Cerebellar nuclear complex (tissue), 1 donor: ENCODE measurements at places on chromosomes 5 and 9.

DNA sequence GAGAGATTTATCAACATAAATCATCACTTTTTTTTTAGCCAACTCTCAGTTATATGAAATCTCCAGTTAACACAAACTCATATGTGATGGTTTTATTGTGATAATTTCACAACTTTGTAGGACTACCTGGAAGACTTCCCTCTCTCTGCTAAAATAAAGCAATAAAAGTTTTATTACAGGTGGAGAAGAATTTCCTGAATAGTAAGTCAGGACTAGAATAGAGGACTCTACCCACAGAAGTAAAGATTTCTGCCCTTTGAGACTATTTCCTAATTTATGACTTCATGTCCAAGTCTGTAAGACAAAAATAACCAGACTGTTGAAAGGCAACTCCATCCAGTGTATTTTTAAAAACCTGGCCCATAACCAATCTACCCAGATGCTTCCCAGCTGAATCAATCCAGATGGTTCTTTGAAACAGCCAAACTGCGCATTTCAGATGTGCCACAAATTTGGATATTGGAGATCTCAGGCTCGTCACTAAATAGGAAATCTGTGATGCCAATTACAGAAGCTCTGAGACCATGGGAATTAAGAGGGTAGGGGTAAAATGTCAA, 234.0 kb upstream of the NMUR2 start:
- DNase-seq = no peak

- DNase-seq = no peak
Observed at GRCh38 chr5:96909003-96909402, 26.9 kb upstream of the LNPEP start.

- DNase-seq = no peak
Observed at GRCh38 chr5:146660376-146660960, 144.5 kb upstream of the GPR151 start.

DNA sequence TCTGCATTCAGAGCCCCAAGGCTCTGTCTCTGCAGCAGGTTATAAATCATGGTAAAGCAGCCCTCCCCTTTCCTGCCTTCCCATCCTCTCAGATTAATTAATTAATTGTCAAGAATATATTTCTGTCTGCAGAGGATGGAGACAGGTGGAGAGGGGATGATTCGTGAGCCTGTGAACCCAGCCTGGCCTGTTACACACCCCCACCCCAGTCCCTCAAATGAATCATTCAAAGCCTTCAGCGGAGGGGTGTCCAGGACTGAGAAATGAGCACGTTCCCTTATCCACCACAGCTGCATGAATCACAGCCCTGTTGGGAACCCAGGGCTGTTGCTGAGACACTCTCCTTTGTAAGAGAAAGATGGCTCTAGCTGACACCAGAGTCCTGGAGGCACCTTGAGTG, 56.0 kb downstream of the NIPAL4 start:
- no peak for DNase-seq

DNA sequence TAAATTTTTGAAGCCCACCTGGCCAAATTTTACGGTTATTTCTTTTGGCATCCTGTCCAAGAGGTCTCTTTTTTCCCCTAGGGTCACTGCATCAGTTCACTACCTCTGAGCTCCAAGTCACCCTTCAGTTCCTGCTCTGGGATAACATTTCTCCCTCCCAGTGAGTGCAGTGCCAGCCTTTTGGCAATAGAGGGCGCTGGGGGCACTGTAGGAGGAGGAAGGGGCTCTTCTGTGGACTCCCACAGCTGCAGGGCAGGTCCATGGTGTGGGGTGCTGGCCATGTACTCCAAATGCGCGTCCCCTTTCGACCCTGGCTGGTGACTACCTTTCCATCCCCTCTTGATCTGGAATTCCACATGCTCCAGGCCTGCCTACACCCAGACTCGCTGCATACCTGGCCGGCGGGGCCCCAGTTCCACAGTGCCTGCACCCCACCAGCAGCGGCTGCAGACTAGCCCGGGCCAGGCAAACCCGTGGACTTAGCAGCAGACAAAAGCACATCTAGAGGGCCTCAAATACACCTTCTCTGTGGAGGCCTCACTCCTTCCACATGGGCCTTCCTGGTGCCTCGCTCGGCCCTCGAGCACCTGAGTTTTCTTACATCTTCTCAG, 20.3 kb upstream of the NINJ1 start:
- DNase-seq = no peak

- no peak for DNase-seq
Observed at GRCh38 chr5:171494452-171495121, 75.1 kb downstream of the FGF18 start.

- no peak for DNase-seq
Observed at GRCh38 chr5:143054480-143054941, 284.3 kb downstream of the ARHGAP26 start.

- DNase-seq = no peak
Observed at GRCh38 chr9:126394802-126395201, 68.2 kb downstream of the MVB12B start.

- no peak for DNase-seq
Observed at GRCh38 chr5:132458226-132458560, 32.4 kb downstream of the IRF1 start.

DNA sequence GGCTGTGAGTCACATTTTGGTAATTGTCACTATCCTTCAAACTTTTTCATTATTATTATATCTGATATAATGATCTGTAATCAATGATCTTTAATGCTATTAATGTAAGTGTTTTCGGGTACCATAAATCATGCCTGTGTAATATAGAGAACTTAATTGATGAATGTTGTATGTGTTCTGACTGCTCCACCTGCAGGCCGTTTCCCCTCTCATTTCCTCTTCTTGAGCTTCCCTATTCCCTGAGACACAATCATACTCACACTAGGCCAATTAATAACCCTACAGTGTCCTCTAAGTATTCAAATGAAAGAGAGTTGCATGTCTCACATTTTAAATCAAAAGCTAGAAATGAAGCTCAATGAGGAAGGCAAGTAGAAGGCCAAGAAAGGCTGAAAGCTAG, 420.9 kb upstream of the SGCD start:
- DNase-seq = no peak

GRCh38 chr9:35103660-35104191, 795 bp upstream of the STOML2 start:
- no peak for DNase-seq

- no peak for DNase-seq
Observed at GRCh38 chr5:40089269-40089668, 590.4 kb upstream of the PTGER4 start.

GRCh38 chr9:78167356-78167755, 68.5 kb upstream of the CEP78 start:
- DNase-seq = no peak

DNA sequence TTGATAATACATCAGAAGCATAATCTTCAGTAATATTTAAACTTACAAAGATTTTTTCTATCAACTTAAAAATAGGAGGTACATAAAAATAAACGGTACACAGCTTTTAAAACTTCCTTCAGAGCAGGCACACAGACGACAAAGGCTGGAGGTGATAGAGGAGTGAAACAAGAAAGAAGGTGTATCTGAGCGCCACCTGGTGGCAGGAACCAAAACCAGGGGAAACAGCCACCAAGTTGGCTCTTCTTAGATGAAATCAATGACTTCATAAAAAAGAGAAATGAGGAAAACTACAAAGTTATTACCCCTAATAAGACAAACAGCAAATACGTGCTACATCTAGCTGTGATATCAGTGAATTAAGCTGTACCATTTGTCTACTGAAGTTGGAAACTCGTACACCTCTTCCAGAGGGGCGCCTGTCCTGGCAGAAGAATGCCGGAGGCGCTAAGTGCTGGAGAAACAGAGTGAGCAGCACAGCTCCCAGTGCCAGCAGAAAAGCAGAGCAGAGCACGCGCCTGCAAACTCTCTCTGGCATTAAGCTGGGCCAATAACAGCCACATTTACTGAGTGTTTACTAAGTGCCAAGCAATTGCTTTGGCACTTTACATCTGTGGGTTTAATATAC, 85.9 kb downstream of the SETX start:
- no peak for DNase-seq
